Upper lobe of left lung (tissue), 6 donors: ENCODE measurements at places on chromosomes 3 and 15. TPM values are rescaled to one million over a fixed set of nuclear protein-coding genes. Genes with fewer than 3 reads are reported as not detected.

DNA sequence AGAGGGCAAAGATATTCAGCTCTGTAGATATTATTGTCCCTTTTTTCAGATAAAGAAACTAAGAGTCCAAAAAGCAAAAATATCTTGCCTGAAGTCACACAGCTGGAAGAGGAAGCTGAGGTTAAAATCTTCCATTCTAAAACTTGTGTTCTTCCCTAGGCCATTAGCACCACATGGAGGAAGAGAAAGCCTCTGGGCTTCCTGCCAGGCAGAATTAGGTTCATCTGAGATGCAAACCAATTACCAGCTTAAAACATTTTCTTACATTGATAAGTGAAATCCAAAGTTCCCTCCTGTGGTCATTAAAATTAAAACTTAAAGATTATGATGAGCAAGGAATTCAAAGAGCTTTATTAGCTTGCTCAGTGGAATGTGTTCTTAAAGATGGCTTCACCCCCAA, 235.3 kb upstream of the SETMAR start:
- H3K27me3 ChIP-seq = no peaks in the 10 kb centered on the region
- DNase-seq = no peak
- H3K36me3 ChIP-seq = no peaks in the 10 kb centered on the region
- H3K4me3 ChIP-seq = no peak overlapping the region
- H3K27ac ChIP-seq = no peak overlapping the region

DNA sequence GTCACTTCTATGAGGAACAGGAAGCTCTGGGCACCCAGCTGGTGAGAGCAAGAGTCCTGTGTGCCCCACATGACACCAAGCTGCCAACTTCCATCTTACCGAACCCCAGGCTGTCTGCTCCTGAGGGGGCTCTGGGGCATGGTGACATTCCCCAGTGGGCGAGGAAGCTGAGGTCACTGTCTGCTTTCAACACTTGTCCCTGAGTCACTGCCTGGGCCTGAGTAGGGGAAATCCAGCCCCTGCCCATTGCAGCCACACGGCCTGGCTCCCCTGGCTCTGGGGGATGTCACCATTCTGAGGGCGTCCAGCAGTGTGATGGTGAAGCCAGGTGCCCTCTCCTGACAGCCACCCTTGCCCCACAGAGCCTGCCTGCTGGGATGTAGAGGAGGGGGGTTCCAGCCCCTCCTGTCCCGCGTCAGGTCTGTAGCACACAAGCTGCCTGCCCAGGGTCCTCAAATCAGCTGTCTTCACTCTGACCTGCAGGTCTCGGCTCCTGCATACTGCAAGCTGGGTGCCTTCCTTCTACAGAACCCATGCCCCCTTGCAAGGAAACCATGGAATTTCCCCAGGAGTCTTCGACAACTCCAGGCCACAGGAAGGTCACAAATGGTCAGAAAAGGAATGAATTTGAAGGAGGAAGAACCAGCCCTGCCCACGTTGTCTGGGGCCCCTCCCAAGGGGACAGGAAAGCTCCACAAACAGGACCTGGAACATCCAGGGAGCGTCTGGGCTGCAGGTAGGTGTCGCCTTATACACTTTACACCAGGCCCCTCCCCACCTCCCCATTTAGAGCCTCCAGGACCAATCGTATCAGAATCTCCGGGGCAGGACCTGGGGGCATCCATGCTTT, 69.9 kb upstream of the GATM start:
- DNase-seq = peak; percentile 77
- no peaks in the 10 kb centered on the region for H3K27me3 ChIP-seq
- no peak overlapping the region for H3K27ac ChIP-seq

DNA sequence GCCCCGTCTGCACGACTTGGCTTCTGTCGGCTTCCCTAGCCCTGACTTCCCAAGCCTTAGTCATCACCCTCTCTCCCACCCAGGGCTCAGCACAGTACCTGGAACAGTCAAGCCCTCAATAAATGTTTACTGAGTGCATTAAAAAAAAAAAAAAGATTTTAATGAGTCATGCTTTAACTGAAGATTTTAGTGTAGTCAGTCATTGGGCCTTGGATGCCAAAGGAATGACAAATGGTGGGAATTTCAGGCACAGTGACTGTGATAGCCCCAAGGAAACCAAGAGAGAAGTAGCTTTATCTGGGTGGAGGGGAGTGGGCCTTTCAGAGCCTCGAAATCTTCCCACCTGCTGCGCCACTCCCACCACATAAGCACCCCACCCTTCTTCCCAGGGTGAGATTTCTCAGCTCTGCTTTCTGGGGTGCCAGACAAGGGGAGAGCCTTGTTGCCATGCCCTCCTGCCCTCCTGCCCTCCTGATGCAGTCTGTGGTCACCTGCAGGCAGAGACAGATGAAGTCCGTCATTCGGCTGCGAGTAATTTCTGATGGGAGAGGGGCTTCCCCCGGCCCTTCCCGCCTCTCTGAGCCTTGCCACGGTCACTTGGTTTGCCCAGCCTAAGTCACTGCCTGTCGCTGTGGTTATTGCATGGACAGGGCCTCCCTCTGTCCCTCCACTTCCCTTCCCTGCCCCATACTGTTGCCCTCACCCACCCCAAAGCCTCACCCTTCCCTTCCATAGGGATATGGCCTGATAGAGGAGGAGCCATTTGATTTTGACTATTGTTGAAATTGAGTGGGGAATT, 41.8 kb downstream of the SMAD3 start:
- no peaks in the 10 kb centered on the region for H3K36me3 ChIP-seq
- peak overlapping the region; percentile 64 for H3K27ac ChIP-seq
- H3K4me1 ChIP-seq = peaks cover 67% of the 10 kb centered on the region
- no peak for DNase-seq

GRCh38 chr3:182735672-182736071, 57.6 kb upstream of the ATP11B start:
- no peak for DNase-seq
- H3K27me3 ChIP-seq = no peaks in the 10 kb centered on the region
- H3K4me3 ChIP-seq = no peak overlapping the region
- no peaks in the 10 kb centered on the region for H3K4me1 ChIP-seq
- H3K27ac ChIP-seq = no peak overlapping the region

GRCh38 chr3:171876680-171877147, 33.6 kb downstream of the TMEM212 start:
- no peaks in the 10 kb centered on the region for H3K36me3 ChIP-seq
- DNase-seq = no peak
- no peak overlapping the region for H3K4me3 ChIP-seq
- H3K27me3 ChIP-seq = no peaks in the 10 kb centered on the region
- peaks cover 38% of the 10 kb centered on the region for H3K4me1 ChIP-seq

Gene NR2E3
- total RNA-seq = 0.43 TPM

DNA sequence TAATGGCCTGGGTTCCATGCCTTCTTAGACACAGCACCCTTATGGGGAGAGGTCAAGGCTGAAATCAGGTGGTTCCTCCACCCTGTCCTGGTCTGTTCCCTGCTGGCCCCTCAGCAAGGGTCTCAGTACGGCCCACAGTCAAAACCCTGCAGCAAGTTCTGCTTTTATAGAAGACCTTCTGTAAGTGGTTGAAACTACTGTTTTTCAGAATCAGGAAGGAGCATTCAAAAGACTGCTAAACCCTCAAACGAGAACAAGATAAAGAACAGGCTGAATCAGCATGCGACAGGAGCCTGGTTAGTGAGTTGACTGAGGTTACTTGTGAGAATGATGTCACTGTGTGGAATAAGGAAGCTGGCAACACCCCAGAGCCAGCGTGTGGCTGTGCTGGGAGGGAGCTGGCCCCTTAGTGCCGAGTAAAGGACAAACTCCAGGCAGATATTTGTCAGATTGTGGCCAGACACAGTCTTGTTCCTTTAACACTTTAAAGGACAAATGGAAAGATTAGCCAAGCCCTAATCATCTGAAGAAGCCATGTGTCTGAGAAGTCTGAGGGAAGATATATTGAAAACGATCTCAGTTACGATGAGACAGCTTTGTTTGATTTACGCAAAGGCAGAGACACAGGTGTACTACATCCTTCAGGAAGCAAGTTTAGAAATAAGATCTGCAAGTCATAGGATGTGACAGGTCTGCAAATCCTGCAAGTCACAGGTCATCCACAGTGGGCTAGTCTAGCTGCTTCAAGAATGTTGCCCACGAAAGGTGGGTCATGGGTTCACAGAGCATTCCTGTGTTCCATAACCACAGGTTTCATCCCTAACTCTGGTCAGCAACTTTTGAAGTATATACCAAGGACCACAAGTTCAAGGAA, 54.0 kb downstream of the B3GNT5 start:
- peak; percentile 44 for DNase-seq
- H3K4me1 ChIP-seq = peaks cover 4% of the 10 kb centered on the region
- no peak overlapping the region for H3K4me3 ChIP-seq
- H3K36me3 ChIP-seq = no peaks in the 10 kb centered on the region
- peak overlapping the region; percentile 79 for H3K27ac ChIP-seq

- peaks cover 98% of the 10 kb centered on the region for H3K36me3 ChIP-seq
- no peak overlapping the region for H3K27ac ChIP-seq
- H3K4me1 ChIP-seq = no peaks in the 10 kb centered on the region
- no peak for DNase-seq
- no peak overlapping the region for H3K4me3 ChIP-seq
Observed at GRCh38 chr15:82832601-82833361, 23.4 kb downstream of the WHAMM start.

GRCh38 chr3:99965681-99966408, 148.2 kb downstream of the CMSS1 start:
- H3K4me3 ChIP-seq = no peak overlapping the region
- no peaks in the 10 kb centered on the region for H3K27me3 ChIP-seq
- H3K36me3 ChIP-seq = no peaks in the 10 kb centered on the region
- no peaks in the 10 kb centered on the region for H3K4me1 ChIP-seq
- DNase-seq = peak; percentile 20
